ENCODE measurements at places on chromosomes 4 and X. TPM values are rescaled to one million over a fixed set of nuclear protein-coding genes. Genes with fewer than 3 reads are reported as not detected.

DNA sequence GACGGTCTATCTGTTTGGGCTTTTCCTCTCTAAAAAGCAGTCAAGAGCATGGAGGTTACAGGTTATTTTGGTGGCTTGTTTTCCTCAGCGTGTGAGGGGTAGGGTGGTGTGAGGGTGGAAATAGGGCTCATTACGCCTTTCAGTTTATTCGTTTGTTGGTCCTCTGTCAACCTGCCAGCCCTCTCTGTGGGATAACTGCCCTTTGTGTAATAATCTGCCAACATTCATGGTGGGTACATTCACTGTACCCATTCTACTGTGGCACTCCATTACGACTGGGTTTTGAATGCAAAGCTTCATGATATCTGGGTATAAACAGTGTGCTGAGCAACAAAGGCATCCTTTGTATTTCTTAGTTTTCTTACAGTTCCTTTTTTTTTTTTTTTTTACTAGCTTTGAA lies 136.4 kb downstream of the ADGRL3 start:
- no peak for DNase-seq

DNA sequence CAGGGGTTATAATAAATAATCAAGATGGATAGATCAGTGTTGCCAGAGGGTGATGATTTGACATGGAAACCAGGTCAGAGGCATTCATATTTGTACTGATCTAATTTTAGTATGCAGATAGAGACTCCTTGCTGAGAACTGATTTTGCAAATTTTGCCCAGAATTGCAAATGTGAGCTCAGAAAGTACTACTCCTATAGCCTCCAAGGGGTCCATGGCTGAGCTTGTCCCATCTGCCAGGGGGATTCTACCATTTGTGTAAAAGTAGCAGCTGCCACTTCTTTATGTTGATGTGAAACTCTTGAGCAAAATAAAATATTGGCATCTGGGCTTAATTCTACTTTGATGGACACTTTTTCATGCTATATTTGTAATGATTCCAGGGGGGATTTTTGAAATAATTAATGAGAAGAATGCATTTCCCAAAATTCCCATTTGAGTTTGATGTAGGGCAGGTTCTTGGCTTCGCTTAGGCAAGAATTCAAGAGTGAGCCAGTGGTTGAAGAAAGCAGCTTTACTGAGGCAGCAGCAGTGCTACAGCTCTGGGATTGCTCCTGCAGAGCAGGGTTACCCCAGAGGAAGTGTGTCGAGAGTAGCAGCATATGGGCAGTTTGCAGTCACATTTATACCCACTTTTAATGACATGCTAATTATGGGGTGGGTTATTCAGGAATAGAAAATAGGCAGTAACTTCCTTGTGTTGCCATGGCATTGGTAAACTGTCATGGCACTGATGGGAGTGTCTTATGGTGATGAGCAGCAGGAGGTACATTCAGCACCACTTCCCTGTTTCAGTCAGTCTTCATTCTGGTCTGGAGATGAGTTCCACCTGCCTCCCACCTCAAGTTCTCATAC lies 38.7 kb upstream of the DCLK2 start:
- DNase-seq, result no peak

The XAGE1A gene
- polyA plus RNA-seq, result not detected

GRCh38 chr4:186351668-186352194 lies 85.7 kb downstream of the F11 start:
- no peak for DNase-seq
